ENCODE measurements at places on chromosomes 12 and 14.

DNA sequence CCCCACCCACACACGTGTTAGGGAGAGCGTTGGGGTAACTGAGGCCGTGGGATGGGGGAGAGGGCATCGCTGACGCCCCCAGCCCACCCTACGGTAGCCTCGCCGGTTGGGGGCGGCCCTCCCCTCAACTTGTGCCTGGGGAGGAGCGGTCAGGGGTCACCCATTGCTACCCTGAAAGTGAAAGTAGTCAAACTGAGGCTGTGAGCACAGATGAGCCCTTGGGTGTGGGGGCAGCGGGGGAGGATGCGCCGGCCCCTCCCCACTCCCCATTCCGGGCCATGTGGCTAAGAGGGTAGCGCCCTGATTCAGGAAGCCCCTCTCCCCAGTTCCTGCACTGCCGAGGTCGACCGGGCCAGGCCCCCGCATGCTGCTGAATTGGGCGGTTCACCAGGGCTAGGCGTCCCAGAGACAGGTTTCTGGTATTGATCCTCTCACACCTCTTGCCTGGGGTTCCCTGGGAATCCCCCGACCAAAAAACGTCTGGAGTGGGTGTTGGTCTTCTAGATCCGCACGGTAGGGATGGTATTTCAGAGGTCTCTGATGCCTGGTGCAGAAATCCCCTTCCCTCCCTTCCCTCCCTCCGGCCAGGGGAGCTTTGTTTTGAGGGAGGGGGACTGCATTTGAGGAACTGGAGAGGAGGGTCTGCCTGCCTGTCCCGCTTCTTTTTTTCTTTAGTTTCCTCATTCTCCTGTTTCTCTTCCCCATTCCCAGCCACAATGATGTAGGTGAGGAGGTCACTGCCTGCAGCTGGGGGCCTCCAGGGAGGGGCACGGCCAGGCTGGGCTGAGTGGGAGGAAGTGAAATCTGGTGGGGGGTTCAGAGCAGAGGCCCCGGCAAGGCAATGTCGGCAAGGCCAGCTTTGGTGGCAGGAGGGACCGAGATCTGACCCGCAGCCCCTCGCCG is 1.0 kb downstream of the SH2B3 start:
- DNase-seq: peak; percentile 23

DNA sequence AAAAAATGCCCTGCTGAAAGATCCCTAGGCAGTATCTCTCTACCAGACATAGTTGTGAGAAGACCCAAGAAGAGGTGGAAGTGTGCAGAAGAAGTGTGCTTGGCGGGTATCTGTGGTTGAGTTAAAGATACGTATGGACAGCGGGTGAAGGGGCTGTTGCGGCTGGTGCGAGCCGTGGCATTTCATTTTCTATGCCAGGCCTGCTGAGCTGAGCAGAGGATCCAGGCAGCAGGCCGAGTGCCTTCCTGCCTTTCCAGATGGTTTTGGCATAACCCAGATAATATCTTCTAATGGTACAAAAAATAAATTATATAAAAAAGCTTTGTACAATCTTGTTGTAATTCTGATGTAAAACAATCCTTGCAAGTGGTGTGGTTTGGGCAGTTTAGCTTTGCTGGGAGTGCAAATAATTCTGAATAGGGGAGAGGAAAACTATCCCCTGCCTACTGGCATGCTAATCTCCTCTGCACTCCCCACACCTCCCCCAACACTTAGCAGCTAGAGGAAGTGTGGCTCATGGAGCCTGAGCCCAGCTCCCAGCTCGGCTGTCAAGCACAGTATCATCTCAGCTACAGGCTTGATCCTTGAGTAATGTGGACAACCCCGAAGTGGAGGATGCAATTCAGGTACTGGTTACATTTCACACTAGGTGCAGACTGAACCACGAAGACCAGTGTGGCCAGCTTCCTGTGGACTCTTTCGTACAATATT is 168.9 kb downstream of the VRK1 start:
- no peak for DNase-seq

DNA sequence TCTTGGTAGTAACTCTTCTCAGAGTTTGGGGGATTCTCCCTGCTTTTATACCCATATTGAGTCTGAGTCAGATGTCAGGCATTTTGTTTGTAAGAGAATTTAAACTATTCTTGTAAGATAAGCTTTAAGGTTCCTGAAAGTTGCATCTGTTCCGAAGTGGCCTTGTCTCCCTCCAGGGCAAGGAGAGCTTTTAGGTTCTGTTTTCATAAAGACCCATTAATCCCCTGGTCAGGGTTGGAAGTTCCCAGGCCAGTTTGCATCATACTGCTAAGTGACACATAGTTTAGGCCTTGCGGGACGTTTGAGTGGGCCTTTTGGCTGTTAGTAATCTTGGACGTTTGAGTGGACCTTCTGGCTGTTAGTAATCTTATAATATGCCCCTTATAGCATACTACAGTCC is 396.7 kb downstream of the NPAS3 start:
- DNase-seq: no peak

- DNase-seq: no peak
Measured at GRCh38 chr14:97874394-97874793, 1077.2 kb downstream of the VRK1 start.

DNA sequence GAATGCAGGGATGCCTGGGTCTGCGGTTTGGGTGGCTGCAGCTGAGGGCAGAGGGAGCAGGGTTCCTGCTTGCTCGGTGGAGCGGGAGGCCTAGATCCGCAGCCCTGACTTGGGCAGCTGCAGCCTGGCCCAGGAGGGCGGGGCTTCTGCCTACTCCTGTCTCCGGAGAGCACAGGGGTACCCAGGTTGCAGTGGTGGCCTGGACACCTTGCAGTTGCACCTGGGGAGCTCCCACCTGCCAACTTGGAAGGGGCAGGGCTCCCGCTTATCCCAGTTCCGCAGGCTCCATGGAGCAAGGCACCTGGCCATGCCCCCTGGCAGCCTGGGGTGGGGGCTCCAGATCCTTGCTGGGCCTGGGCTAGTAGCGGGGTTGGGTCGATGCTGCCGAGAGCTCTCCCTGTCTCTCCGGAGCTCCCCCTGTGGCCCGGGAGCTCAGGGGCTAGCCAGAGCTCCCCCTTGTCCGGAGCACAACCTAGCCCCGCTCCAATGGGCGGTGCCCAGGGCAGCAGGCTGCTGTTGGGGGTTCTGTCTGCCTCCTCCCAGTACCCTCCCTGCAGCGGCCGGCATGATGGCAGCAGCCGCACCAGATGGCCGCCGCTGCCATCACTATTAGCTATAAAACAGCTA is 136.4 kb downstream of the PTPRR start:
- DNase-seq: no peak

DNA sequence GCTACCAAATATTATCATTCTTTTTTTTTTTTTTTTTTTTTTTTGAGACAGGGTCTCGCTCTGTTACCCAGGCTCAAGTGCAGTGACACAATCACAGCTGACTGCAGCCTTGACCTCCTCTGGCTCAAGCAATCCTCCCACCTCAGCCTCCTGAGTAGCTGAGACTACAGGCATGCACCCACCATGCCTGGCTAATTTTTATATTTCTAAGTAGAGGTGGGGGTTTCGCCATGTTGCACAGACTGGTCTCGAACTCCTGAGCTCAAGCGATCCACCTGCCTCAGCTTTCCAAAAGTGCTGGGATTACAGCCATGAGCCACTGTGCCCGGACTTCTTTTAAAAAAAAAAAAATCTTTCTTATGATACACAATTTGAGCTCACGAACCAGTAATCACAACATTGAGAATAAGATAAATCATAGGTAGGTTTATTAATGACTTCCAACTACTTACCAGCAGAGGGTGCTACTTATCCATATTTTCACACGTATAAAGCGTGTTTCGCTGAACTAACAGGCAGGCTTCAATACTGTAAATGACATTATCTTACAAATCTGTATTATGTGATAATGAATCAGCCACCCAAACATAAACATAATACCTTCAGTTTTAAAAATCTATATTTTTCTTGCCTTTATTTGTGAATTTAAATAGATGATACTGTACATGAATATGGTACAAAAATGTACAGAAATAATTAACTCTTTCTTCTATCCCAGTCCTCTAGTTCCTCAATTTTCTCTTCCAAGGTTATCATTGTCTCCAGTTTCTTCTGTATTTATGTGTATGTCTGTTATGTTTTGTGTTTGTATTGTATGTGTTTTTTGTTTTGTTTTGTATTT is 42.5 kb upstream of the BCAT1 start:
- peak; percentile 100 for DNase-seq

GRCh38 chr12:39123580-39124253 is 218.3 kb upstream of the CPNE8 start:
- no peak for DNase-seq

GRCh38 chr14:100575266-100575995 is 11.8 kb downstream of the BEGAIN start:
- no peak for DNase-seq

GRCh38 chr12:80829767-80830166 is 108.0 kb downstream of the LIN7A start:
- DNase-seq: no peak

DNA sequence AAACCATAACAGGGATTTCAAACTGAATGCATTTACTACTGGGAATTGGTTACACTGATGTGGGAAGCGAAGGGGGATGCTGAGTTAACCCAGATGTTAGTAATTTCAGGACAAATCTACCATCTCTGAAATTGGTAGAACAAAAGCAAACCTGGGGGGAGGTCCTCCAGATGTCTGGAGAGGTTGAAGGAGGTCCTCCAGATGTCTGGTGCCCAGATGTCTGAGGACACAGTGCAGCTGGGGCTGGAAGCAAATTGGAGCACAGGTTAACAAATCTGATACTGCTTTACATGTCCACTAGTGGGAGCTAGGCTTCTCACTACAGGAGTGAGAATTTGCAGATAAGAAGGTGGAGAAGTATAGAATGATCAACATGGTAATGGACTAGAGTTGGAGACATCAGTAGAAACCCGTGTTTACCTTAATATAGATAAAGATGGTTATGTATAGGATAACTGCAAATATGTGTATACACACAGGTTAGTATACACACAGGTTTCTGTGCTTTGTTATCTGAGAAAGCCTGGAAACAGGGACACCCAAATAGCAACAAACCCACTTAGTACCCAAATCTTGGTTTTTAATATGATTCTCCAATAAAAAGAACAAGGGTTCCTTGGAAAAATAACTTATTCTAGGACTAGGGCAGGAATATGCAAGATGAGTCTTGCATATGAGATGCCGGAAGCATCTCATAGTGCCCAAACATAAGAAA is 162.5 kb downstream of the C12orf50 start:
- DNase-seq: peak; percentile 74

DNA sequence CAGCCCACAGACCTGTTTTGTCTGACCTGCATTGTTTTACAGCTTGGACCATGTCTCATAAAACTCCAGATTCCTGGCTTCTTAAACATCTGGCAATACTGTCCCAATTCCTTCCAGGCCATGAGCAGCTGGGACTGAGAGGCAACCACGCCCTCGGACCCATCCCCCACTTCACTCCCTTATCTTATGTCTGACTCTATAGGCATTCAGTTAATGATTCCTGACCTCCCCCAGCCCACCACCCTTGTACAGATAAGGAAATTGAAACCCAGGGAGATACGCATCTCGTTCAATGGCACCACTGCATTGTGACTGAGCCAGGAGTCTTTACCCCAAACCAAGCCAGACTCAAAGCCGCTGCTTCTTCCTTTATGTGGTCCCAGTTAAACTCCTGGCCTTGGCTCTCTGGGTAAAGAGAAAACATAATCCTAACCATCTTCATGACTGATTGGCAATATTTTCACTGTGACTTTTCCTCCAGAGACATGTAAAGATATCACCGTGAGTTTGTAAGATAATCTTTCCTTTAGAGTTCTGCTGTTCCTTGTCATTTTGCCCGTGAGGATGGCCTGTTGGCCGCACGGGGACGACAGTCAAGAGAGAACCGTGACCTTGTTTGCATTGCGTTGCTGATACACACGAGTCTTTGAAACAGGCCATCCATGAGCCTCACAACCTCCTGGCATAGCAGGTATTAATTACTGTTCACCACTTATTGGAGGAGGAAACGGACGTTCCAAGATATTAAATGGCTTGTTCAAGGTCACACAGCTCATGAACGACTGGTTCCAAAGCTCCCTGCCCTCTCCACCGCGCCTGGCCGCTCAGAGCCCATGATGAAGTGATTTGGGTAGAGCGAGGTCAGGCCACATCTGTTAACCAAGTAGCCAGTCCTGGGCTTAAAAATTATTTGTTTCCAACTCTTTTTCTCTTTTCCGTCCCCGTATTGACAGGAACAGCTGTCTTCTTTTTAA is 39.4 kb downstream of the MAP1LC3B2 start:
- no peak for DNase-seq

- no peak for DNase-seq
Measured at GRCh38 chr12:56021889-56022497, 1.1 kb downstream of the IKZF4 start.

GRCh38 chr12:9707864-9708808 is 24.8 kb downstream of the CLECL1 start:
- peak; percentile 80 for DNase-seq

DNA sequence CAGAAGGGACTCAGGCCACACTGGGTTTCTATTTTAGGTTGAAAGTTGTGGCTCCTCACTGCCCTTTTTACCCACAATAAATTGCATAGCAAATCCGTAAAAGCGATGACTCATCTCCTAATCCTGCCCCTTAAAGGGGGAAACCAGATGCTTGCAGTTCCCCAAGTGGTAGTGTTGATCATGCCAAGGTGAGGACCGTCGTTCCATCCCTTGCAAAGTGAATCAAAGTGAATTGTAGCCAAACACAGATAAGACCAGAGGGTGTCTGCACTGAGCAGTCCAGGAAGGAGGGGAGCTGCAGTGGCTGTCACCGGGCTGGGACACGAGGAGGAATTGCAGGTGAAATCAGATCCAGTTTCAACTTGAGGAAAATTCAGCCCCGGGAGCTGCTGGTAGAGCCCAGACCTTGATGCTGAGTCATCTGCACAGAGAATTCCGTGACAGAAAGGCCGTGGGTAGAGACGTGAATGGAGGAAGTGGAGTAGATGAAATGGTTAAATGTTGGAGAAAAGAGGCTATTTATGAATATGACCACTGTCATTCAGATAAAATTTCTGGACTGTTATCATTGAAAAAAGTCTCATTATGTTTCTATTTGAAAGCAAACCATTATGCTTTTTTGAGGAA is 44.2 kb upstream of the MMP17 start:
- DNase-seq: no peak

- DNase-seq: peak; percentile 25
Measured at GRCh38 chr12:14239935-14240872, 125.3 kb upstream of the ATF7IP start.

- no peak for DNase-seq
Measured at GRCh38 chr14:66398437-66398836, 87.7 kb upstream of the CCDC196 start.

DNA sequence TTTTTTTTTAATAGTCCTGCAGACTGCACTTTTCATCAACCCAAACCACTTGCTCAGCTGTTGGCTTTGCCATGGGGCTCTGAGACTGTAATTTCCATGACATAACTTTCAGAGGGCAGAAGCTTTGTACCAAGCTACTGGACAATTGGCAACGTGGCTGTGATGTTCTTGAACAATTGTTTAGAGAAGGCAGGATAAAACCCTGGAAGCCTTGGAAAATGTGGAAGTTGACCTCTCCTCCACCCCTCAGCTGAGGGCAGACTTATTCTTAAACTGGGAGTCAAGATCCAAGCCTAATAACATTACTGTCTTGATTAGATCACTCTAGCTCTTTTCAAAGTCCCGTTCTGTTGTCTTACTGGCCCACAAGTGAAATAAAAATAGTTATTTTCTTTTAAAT is 2.2 kb downstream of the OR4E1 start:
- DNase-seq: no peak

All from DMS53 (cell line).